Stimulated activated CD4-positive, alpha-beta T cell treated with anti-CD3 and anti-CD28 coated beads, Interleukin-4, amount 100 ng/mL, for 24 hours (primary cell): ENCODE measurements at places on chromosomes 2 and 18.

- peak; percentile 11 for DNase-seq
Observed at GRCh38 chr2:238493880-238494572, 67.3 kb downstream of the ASB1 start.

DNA sequence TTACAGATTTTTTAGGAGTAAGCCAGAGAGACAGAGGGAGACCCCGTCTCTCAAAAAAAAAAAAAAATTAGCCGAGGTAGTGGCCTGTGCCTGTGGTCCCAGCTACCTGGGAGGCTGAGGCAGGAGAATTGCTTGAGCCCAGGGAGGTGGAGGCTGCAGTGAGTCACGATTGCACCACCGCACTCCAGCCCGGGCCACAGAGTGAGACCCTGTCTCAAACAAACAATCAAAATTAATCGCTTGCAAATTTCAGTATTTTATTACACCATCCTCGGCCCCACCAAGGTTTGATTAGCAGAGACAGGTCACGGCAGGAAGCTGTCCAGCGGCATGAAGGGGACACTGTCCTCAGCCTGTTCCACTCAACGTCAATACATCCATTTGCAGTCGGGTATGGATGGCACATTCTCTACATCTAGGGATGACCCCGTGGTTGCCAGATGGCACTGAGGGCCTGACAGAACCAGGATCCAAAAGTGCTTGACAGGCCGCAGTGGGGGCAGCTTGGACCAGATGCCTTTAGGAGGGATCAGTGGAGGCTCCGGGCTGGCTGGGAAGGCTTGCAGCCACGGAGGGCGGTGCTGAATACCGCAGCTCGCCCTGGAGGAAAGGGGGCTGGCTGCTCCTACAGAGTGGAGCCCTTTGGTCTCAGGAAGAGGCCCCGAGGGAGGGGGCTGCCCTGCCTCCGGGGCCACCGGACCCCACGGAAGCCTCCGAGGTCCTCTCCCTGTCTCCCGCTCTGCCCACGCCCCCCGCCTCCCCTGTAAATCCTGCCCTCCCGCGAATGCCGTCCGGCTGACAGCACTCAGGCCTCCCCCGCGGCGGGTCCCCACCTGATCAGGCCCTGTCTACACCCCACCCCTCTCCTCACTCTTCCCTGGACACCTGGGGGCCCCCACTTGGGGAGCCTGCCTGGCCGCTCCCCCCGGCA is 13.1 kb downstream of the ASPRV1 start:
- DNase-seq: no peak

GRCh38 chr18:23986600-23987359 is 27.8 kb upstream of the TTC39C start:
- DNase-seq: no peak

- no peak for DNase-seq
Observed at GRCh38 chr18:60448487-60449267, 76.1 kb upstream of the MC4R start.

DNA sequence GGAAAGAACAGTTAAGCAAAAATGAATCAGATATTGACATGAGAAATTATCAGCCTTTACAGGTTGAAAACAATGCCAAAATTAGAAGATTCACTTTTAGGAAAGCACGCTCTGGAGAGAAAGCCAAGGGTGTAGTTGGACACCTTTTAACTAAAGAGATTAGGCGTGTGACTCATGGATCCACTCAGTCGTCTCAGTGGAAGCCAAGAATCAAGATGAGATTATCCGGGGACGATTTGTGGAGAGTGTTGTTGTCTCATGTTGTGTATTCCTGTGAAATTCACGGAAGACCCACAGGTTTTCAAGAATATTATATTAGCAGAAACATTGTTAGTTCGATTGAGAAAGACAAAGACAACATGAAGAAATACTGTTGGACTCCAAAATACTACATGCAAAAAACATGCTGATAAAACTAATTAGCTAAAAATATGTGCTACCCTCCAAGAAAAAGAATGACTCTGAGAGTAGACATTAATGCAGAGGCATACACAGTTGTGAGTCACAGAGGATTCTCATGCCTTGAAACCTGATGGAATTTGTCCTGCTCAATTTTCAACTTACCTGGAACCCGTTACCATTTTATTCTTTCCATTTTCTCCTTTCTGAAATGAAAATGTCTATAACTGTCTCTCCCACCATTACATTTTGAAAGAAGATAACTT is 192.1 kb upstream of the RND3 start:
- DNase-seq: no peak

DNA sequence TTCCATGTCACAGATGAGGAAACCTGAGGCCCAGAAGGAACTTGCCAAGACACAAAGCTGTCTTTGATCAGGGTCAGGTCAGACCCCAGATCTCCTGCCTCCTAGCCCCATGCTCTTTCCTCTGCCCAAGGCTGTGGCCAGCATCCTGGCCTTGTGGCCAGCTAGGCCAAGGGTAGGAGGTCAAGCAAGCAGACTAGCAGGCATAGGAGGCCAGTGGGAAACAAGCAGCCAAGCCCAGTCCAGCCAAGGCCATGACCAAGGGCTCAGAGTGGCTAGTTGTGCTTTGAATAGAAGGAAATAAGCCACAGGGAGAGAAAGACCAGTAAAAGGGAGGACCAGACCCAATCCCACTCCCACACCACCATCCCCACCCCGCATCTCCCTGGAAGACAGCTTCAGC is 30.4 kb downstream of the KCNK3 start:
- no peak for DNase-seq

DNA sequence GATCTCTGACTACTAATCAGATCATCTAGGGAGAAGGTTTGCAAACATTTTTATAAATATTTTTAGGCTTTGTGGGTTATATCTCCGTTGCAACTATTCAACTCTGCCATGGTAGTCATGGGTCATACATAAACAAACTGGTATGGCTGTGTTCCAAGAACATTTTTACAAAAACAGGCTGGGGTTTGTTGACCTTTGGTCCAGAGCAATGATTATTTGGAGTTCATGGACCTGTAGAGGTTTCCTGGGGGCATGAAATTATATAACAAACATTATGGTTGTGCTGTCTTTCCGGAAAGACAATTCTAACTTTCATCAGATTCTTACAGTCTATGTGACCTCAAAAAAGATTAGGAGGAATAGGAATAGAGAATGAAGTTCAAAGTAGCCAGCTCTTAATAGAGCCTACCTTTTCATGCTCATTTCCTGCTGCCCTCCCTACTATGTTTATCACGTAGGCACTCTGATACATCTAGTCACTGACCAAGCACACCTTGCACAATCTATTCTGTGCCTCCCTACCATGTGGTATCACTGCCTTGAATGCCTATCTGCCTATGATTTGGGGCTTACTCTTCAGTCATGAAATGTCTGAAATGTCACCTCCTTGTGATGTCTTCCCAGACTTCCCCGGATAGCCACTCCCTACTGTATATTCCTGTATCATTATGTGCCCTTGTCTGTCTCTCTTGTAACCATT is 102.4 kb upstream of the SCN1A start:
- DNase-seq: no peak

DNA sequence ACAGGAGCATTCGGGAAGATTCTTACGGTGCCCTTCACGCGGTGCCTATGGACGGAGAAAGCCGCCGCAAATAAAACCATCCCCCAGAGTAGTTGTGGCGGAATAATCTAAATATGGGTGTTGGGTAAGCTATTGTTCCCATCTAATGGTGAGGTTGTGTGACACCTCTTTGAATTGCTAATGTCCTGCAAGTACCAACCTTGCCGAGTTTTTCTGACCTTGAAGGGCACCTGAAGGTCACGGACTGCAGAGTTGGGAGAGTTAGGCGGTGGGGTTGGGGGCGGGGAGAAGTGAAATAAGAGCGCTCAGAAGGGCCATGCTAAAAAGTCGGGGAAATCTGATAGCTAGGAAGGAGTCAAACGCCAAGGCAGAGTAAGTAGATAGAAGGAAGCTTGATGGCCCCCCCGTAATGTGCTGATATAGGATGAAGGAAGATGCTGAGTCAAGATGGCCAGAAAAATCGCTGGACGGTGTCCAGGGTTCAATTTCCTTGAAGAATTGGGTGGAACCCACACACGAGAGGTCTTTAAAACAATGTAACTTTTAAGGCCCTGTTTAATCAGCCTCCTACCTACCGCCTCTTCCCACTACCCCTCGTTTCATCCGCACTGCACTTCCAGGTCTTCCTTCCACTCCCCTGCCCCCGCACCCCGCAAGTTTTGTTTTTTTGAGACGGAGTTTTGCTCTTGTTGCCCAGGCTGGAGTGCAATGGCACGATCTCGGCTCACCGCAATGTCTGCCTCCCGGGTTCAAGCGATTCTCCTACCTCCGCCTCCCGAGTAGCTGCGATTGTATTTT is 600 bp downstream of the KATNAL2 start:
- DNase-seq: no peak

DNA sequence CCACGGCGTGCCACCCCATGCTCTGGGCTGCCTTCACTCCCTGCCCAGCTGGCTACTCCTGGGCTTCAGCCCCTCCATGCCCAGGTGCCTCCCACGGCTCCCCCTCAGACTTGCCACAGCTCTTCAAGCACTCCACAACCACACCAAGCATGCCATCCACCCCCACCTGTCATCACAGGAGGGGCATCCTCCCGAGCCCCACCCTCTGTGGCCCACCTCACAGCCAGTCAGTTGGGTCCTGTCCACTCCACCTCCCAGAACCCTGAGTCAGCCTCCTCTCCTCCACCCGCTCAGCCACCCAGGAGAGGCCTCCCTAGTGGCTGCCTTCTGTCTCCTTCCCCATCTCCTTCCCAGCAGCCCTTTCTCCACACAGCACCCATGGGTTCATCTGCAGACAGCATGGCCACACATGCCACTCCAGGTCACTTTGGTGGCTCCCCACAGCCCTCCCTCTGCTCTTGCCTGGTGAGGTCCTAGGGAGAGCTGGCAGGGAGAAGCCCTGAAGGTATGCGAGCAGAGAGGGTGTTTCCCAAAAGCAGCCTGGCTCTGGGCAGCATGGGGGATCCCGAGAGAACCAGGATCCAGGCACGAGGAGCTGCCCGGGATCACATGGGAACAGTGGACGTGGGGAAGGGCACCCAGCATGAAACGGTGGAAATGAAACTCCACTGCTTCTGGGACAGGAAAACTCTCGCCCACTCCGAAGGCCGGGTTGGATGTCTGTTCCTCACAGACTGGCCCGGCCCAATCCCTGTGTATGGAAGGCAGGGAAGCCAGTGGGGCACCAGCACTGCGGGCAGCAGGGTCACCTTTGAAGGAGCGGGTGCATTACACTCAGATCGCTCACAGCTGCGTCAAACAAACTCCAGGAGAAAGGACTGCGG is 2.7 kb downstream of the LIMS2 start:
- DNase-seq: no peak

DNA sequence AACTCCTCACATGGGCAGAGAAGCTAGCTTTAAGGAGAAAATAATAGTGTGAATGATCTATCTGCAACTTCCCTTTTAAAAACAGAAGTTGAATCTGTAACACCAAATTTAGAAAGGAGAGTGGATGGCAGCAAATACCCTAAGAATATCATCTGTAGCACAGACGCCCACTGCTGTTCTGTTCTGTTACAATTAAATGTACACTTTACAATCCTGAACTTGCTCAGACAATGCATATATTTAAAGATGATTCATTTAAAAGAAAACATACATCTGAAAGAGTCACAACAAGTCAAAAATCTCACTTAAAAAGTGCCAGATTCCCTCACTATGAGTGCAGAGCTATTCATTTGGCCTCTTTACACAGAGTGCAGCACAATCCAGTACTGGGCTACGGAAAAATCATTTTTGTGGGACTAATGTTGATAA is 8.0 kb upstream of the SERTAD2 start:
- no peak for DNase-seq

GRCh38 chr2:30201990-30202389 is 29.3 kb upstream of the LBH start:
- DNase-seq: no peak

DNA sequence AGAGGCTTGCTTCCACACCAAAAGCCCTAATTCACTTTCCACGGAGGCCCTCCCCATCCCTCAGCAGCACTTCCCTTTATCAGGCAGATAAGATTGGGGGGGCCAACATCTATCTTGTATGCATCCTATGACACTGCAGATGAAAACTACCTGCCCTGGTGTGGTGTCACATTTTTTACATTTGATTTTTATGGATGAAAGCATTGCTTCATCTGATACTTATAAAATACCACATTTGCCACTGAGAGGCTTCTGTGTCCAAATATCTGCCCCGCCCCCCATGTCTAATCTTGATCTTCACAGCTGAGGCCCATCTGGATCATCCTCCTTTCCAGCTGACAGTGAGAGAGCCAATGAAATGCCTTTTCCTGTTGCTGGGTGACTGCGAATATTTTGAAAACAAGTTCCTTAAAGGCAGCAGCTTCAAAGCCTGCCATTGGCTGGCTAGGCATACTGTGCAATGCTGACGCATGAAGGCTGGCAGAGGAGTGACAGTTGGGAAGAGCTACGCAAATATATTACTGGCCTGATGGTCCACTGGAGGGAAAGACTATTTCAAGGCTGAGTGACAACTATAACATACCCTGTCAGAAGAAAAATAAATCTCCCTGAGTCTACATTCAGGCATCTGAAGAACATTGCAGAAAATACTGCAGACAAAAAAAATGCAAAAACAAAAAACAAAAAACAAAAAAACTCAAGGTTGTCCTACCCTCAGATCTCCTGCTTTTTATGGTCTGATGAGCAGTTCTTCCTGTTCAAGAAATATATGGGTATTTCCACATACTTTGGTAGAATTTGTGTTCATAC is 318.7 kb downstream of the PDE11A start:
- no peak for DNase-seq

DNA sequence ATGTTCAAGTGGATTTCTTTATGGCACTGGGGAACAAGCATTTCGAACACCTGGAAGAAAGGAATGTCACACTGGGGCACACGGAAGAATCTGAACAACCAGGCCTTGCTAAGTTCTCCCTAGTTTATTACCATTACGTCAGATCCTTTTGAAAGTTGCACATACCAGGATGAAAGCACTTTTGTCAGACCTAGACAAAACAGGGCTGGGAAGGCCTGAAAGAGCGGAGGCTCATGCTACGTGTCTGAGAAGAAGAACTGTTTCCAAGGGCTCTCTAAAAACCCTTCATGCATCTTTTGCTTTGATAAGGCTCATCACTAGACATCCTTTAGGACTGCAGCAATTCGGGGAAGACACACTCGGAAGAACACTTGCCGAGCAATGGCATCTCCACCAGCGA is 15.4 kb upstream of the SLC25A52 start:
- DNase-seq: no peak

DNA sequence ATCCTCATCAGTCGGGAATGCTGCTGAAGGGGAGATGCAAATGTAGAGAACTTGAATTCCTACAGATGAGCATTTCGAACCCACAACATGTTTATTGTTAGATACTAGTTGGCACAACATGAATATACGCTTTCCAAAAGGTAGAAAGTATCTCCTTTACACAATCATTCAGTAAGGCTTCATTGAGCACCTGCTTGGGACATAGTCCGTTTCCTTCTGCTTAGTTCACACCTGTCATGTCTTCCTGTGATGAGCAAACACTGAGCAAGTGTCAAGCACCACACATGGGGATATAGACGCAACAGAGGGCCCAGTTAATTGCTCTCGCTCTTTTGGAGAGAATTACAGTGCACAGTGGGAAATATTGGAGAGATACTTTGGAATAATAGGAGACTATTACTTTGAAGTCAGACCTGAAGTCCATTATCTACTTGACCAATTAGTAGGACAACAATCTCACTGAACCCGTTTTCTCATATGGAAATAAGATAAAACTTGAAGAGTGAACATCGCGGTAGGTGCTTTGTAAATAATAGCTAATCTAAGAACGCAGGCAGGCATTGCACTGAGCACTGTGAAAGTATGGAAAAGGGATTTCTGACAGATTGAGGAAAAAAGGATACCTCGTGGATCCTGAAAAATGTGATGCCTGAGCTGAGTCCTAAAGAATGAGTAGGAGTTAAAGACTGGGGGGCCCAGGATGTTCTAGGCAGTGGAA is 1.2 kb downstream of the CPSF3 start:
- no peak for DNase-seq

GRCh38 chr2:95165030-95165370 is 609 bp upstream of the ZNF2 start:
- DNase-seq: no peak
